ENCODE measurements at places on chromosomes 16 and 17. TPM values are rescaled to one million over a fixed set of nuclear protein-coding genes. Genes with fewer than 3 reads are reported as not detected.
A peak's percentile ranks its signal among the peaks of the same experiment; 100 is the strongest.

GRCh38 chr16:559411-560203 is 587 bp upstream of the PRR35 start:
- no peak for DNase-seq

GRCh38 chr16:10942352-10943063 is at the start of gene DEXI:
Gene DEXI (minus strand): TSS chr16:10942468. CDS start chr16:10942005, 463 bp downstream.
- peak; percentile 94 for DNase-seq

DNA sequence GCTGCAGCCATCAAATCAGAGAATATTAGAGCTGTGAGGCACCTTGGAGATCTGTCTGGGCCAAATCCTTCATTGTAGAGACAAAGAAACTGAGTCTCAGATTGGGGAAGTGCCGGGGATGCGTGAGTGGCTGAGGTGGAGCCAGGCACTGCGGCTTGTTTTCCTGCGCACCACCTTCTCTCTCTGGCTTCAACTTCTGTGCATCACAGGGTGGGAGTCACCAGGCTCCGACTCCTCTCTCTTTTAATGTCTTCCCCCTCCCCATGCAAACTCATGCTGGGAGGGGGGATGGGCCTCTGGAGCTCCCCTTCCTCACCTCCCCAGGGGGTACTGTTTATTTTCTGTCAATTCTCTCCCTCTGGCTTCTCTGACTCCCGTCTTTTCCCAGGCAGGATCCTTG is 8.7 kb upstream of the ETV4 start:
- DNase-seq, result no peak

DNA sequence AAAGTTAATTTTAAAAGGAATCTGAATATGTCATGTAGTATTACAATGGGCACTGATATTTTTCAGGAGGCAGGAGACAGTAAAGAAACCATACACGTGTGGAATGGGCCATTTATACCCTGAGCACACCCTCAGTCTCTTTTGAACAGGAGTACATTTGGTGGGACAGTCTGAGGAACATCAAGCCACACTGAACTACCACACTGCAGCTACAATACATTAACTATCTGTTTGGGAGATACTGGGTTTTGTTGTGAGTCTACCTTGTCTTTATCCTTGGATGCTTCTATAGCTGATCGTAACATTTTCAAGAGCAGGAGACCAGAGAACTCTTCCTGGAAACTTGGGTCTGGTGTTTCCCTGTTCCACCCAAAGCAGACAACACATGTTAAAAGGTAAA is 31.7 kb downstream of the HEATR6 start:
- DNase-seq, result no peak

- DNase-seq, result peak; percentile 65
Observed at GRCh38 chr17:43641416-43641815, 20.3 kb downstream of the MEOX1 start.

DNA sequence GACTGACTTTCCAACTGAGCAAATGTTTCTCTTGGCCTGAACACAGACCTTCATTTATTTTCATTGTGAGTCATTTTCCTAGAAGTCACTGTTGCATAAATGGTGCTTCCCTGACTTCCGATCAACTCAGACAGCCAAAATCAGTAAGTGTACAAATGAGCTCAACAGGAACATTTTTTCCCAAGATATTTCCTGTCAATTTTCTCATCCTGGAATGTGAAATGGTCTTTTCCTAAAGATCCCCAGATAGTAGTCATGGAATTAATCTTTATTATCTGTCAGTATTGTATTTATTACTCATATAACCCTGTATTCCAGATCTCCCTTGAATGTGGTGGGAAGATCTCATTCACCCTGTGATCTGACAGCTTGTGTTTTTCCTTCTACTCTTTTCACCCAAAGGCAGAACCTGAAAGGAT is 360.3 kb upstream of the KIF2B start:
- peak; percentile 57 for DNase-seq

DNA sequence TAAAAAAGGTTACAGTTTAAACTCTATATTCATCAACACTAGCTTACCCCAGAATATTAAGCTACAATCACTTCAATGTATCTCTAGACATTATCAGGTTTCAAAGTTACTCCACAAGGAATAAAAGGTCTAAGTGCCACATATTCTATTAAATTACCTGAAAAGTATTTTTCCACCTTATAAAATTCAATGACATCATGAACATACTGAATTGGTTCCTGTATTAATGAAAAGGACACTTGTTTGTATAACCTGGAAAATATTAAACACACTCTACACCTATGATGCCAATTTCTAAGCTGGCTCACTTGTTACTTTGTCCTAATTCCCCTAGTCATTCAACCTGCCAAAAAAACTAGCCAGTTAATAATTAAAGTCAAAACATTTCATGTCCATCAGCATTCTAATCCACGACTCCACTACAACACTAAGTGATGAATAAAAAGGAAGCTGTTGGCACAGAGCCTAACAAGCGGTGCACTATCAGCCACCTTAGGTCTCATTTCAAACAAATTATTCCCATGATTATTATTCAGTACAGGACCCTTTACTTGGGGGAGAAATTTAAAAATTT is 12.2 kb downstream of the MED13 start:
- DNase-seq, result no peak

The GOSR2 gene
- 60.7 TPM for total RNA-seq

The TBC1D3D gene
- not detected for total RNA-seq

The CCL3 gene
- 52.0 TPM for total RNA-seq

The LRRC37A gene
- 0.72 TPM for total RNA-seq

The PRR11 gene
- 20.9 TPM for total RNA-seq

The ZSCAN10 gene
- total RNA-seq, result not detected
